Small intestine (tissue), 16 donors: ENCODE measurements at places on chromosomes 3 and 15. TPM values are rescaled to one million over a fixed set of nuclear protein-coding genes. Genes with fewer than 3 reads are reported as not detected.

The DPPA4 gene
- polyA plus RNA-seq, result 0.04 TPM

The PP2D1 gene
- 0.37 TPM for polyA plus RNA-seq

The DCUN1D1 gene
- polyA plus RNA-seq, result 13.9 TPM

The MKRN3 gene
- polyA plus RNA-seq, result not detected

The DISP2 gene
- 6.8 TPM for polyA plus RNA-seq

The RAB6B gene
- polyA plus RNA-seq, result 0.27 TPM

The UPK1B gene
- polyA plus RNA-seq, result not detected

The GOLGA6A gene
- not detected for polyA plus RNA-seq

The GUCA1C gene
- polyA plus RNA-seq, result not detected

The GOLGA8S gene
- polyA plus RNA-seq, result 0.16 TPM

The CHL1 gene
- polyA plus RNA-seq, result 0.81 TPM

The CX3CR1 gene
- polyA plus RNA-seq, result not detected

The AEN gene
- 8.3 TPM for polyA plus RNA-seq

The NLGN1 gene
- not detected for polyA plus RNA-seq

The TICRR gene
- 3.7 TPM for polyA plus RNA-seq

The MUSTN1 gene
- polyA plus RNA-seq, result 32.3 TPM

The RBM5 gene
- 83.0 TPM for polyA plus RNA-seq

The MASP1 gene
- polyA plus RNA-seq, result not detected

The FAM162A gene
- polyA plus RNA-seq, result 63.5 TPM

The SCAPER gene
- polyA plus RNA-seq, result 8.5 TPM

The VPS39 gene
- polyA plus RNA-seq, result 37.6 TPM

The GOLGA8J gene
- not detected for polyA plus RNA-seq
